Muscle of leg (tissue), 16 donors: ENCODE measurements at places on chromosomes 6 and 20. TPM values are rescaled to one million over a fixed set of nuclear protein-coding genes. Genes with fewer than 3 reads are reported as not detected.
A peak's percentile ranks its signal among the peaks of the same experiment; 100 is the strongest.

- DNase-seq = peak; percentile 72
Observed at GRCh38 chr6:408599-409102, 17.1 kb downstream of the IRF4 start.

- DNase-seq = no peak
Observed at GRCh38 chr6:101760843-101761621, 367.5 kb downstream of the GRIK2 start.

DNA sequence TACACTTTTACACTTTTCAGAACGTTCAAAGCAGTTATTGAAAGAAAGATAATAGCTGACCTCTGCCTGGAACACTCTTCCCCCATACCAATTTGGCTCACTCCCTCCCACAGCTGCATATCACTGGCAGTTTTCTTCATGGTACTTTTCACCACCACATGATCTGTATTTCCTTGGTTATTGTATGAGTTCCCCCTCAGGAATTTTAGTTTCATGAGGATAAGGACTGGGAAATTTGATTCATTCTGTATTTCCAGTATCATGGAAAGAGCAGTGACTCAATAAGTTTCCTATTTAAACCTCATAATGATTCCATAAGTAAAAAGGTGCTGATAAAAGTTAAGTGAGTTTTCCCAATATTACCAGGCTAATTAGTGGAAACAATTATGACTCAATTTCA, 16.0 kb downstream of the HTR1B start:
- no peak for DNase-seq

GRCh38 chr6:130494729-130495128, 128.9 kb downstream of the TMEM200A start:
- DNase-seq = no peak

- DNase-seq = no peak
Observed at GRCh38 chr20:20241976-20242375, 125.9 kb upstream of the INSM1 start.

Gene USP49
- total RNA-seq = 2.7 TPM

Gene ZBTB22
- total RNA-seq = 14.0 TPM
